ENCODE measurements at places on chromosomes 16 and 17.

GRCh38 chr17:22266231-22266630 lies 573.9 kb downstream of the KCNJ18 start:
- no peak for DNase-seq

- DNase-seq: peak; percentile 89
These were observed 1.5 kb upstream of the ALOXE3 start for GRCh38 chr17:8119581-8120519.

- DNase-seq: no peak
These were observed 80.5 kb downstream of the SNX11 start for GRCh38 chr17:48187872-48188608.

- no peak for DNase-seq
These were observed at the start of gene PRSS33 for GRCh38 chr16:2787406-2787805. Gene PRSS33 (minus strand): TSS chr16:2787560. CDS start chr16:2786547, 1,013 bp downstream.

DNA sequence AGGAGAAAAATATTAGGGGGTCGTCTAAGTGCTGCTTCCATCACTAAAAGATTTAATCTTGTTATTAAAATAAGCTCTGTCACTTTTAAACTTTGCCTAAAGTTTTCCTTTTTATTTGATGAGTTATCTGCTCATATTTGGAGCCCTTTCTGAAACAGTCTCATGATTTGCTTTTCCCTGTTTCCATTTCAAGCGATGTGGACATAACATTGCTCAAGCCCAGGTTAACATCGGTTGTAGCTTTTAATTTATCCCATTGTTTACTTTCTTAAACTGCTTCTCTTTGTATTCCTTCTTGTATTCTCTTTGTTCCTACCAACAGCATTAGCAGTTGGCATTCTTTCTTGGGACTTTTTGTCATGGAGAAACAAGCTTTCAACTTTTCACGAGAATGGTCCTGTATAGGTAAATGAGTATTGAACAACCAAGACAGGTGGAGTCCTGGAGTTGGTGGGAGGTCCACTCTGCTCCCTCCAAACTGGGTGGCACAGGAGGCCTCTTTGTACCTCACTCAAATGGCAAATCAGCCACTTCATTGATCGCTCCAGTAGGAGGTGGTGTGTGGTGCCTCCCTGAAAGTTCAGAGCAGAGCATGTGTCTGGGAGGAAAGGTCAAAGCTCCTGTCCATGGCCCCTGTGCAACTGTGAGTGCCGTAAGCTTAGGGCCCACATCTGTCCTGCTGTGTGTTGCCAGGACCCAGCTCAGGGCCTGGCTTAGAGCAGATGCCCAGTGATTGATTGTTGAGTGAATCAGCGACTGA lies 107.0 kb downstream of the CYLD start:
- no peak for DNase-seq

DNA sequence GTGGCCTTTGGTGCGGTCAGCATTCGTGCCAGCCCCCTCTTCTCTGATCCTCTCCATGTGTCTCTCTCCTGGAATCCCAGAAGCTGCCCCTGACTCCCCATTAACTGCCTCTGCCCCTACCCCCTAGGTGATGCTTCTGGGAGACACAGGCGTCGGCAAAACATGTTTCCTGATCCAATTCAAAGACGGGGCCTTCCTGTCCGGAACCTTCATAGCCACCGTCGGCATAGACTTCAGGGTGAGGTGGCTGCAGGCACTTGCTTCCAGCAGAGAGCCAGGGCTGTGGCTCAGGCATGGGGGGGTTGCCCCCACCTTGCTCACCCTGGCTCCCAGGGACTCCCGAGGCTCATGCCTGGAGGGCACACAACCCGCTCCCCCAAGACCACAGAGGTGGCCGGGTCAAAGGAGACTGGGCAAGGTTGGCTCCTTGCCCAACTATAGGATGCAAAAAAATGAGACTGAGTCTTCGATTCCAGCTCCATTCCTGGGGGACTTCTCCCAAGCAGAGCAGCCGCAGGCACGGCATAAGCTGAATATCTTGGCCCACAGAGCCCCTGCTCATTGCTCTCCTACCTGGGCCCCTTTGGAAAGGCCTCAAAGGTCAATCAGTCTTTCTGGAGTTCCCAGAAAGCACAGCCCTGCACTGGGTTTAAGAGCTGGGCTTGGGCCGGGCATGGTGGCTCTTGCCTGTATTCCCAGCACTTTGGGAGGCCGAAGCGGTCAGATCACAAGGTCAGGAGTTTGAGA lies 3.8 kb downstream of the RAB37 start:
- no peak for DNase-seq

DNA sequence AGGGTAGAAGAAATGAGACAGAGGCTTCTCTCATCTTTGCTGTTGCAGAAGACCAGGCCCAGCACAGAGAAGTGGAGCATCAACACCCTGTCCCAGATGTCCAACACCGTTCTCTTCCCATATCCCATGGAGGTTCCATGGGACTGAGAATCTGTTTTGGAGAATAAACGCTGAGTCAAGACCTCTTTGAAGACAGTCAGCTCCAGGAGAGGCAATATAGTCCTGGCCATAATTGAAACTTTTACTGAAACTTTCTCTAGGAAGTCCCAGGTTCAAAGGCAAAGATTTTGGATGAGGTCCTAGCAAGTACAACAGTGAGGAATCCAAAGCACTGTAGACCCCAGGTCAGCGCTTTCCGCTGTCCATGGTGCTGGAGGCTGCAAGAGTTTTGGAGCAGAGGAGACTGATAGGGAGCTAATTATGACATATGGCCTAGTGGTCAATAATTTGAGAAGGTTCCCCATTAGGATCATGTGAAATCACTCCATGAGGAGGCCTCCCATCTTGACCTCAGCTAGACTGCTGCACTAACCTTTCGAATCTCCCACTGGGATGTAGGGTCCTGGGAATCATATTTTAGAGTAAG lies 36.0 kb downstream of the OSBPL7 start:
- peak; percentile 13 for DNase-seq

- DNase-seq: no peak
These were observed 153.0 kb upstream of the CIBAR2 start for GRCh38 chr16:85265161-85265784.

- DNase-seq: no peak
These were observed 316.8 kb upstream of the TNRC6C start for GRCh38 chr17:77641718-77642117.

DNA sequence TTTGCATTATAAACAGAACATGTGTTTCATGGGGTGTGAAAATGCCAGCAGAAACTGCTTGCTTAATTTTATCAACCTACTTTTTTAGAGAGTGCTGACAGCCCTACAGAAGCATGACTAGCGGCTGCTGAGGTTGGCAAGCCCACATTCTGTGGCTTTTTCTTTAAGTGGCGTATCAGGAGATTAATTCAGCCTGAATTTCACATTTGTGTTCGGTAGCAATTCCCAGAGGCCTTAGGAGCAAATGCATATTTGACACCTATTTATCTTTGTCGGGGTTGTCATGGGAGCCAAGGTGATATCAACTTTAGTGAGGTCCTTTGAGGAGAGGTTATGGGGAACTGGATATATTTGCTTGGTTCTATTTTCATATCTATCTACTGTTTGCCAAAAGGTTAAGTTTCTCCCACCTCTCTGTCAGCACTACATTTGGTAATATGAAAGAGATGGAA lies 140.9 kb downstream of the KCNJ2 start:
- no peak for DNase-seq

GRCh38 chr16:2161911-2162310 lies 6.3 kb downstream of the TRAF7 start:
- DNase-seq: no peak

GRCh38 chr16:56324406-56324805 lies 100.9 kb downstream of the AMFR start:
- DNase-seq: peak; percentile 61

DNA sequence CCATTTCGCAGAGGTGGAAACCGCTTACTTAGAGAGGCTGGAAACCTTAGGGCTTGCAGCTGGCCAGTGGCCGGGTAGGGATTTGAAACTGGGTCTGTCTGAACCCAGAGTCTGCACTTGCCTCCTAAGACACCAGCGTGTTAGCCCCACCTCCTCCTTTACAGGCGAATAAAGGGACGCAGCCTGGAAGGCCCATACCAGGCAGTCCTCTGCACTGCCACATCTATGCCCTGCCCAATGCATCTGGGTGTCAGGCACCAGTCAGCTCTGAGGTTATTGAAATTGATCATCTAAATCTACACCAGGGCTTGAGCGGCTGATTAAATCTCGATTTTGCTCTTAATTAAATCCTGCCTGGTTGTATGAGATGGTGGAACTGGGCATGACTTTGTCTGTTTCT lies 19.9 kb upstream of the NAGS start:
- no peak for DNase-seq

- no peak for DNase-seq
These were observed 12.5 kb downstream of the CDH13 start for GRCh38 chr16:82639263-82639662.

DNA sequence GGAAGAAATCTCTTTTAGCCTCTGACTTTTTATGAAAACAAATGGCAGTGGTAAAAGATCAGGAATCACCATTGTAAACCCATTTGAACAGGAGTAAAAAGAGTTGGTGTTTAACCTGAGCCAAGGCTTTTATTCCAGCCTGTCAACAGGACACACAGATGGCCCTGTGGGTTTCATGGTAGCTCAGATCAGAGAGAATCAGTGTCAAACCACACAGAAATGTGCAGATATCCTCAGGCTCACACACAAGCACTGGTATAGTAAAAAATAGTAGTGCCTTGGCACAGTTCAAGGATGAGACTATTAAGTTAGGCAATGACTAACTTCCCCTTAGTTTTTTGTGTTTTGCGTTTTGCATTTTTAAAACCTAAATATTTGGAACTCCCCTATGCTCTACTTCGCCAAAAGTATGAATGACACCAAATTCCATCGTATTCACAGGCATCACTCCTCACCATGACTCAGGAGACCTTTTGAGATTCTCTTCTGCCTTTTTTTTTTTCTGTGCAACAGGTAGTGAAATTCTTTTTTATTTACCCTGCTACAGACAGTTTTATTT lies 1200.0 kb downstream of the CDH11 start:
- DNase-seq: peak; percentile 45

DNA sequence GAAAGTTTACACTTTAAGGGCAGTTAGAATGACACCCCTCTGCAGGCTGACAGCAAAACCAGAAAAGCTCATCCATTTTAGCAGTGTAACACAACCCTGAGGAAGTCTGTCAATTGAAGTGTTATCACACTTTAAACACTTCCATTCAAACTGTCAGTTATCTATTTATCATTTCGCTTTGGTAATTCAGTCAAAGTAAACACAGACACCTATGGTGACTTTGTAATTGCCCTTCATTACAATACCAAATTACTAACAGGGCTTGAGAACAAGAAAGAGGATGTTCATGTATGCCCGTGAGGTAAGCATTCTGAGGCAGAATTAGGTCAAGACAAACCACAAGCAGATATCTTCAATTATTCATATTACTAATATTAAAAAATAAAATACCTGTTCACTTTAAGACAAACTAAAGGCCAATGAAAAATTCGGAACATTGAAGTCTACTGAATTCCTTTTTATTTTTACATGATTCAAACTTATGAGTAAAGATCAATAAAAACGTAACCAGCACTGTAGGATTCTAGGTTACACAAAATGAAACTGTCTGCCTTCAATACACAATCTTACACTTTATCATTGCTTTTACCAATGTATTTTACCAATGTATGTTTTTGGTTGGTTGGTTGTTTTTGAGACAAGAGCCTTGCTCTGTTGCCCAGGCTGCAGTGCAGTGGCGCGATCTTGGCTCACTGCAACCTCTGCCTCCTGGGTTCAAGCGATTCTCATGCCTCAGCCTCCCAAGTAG lies 57.1 kb downstream of the BRIP1 start:
- no peak for DNase-seq

DNA sequence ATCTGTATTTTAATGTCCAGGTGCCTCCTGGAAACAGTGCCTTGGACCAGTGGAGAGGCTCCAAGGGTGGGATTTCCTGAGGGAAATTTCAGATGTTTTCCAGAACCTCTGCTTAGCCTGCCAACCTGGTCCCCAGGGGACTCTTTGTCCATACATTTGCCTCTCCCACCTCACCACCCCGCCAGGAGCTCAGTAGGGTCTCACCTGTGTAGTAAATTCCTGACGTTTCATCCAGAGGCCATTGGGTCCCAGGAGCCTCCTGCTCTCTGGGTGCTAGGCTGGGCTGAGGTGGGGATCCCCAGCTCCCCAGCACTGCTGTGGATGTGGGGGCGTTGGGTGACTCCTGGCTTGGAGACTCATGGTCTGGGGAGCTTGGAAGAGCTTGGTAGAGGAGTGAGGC lies 2.7 kb downstream of the NLRP1 start:
- no peak for DNase-seq

- peak; percentile 43 for DNase-seq
These were observed 1.0 kb upstream of the AIPL1 start for GRCh38 chr17:6435968-6436367.

- peak; percentile 74 for DNase-seq
These were observed 202.2 kb upstream of the CHMP6 start for GRCh38 chr17:80789356-80789902.

DNA sequence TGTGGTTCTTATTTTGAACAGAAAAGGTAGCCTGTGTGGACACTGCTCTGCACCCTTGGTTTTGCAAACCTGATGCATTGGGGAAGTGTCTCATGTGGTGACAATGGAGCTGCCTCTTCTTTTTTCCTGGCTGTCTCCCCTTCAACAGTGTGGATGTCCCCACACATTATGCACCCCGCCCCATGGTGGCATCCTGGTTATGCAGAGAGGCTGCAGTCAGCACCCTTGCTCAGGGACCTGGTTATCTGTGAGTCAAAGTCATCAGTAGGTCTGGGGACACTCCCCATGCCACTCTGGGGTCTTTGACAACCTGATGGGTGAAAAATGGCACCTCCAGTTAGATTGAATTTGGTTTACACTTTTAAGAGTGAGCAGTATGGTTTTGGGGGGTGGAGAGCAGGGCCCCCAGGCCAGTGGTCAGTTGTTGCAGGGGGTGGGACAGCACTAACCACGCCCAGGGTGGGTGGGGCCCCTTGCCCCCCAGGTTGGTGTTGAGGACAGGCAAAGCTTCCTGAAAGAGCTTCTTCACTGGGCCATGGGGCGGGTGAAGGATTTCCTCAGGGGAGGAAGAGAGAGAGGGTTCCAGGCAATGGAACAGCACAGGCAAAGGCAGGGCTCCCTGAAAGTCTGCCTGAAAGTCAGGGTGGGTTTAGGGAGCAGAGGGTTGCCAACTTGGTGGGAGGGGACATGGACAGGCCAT lies 24.6 kb upstream of the KCNJ12 start:
- no peak for DNase-seq

GRCh38 chr17:74843352-74843627 lies 16.4 kb downstream of the GRIN2C start:
- DNase-seq: no peak

- no peak for DNase-seq
These were observed 50.4 kb downstream of the VAT1L start for GRCh38 chr16:77838597-77839255.

- no peak for DNase-seq
These were observed 38.0 kb downstream of the HEATR3 start for GRCh38 chr16:50103764-50104163.

DNA sequence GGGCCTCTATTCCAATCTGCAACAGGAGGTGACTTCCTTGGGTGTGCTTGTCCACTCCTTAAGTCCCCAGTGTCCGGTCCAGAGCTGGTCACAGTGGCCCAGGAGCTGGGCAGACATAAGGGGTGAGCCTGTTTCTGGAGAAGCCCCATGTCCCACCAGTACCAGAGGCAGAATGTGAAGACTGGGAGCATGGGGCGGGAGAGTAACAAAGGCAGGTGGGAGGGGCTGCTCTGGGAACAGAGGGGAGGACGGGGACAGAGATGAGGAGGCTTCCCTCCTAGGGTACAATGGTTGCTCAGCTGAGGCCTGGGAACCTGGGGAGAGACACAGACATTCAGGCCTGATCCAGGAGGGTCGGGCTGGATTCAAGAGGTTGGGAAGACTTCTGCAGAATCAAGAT lies 323.3 kb upstream of the TNRC6C start:
- no peak for DNase-seq

- DNase-seq: no peak
These were observed 42.1 kb downstream of the MPRIP start for GRCh38 chr17:17084317-17084835.

All from NCI-H226 (cell line).